ENCODE measurements at places on chromosomes 12 and 14.

- no peak for DNase-seq
Observed at GRCh38 chr14:102236026-102236425, 68.9 kb downstream of the MOK start.

DNA sequence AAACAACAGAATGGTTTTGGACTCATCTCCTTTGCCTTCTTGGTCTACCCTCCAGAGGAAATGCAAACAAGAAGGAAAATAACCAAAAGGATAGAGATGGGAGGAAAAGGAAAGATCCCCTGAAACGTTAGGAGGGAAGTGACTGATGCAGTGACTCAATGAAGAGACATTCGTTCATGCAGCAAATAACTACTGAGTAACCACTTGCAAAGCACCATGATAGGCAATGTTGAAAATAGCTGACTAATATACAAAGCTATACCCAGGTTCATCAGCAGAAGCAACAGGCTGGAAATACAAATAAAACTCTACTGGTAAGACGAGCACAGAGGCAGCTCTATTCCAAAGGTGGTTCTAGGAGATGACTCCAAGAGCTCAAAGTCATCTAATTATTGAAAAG, 41.8 kb downstream of the R3HDM2 start:
- DNase-seq = no peak

DNA sequence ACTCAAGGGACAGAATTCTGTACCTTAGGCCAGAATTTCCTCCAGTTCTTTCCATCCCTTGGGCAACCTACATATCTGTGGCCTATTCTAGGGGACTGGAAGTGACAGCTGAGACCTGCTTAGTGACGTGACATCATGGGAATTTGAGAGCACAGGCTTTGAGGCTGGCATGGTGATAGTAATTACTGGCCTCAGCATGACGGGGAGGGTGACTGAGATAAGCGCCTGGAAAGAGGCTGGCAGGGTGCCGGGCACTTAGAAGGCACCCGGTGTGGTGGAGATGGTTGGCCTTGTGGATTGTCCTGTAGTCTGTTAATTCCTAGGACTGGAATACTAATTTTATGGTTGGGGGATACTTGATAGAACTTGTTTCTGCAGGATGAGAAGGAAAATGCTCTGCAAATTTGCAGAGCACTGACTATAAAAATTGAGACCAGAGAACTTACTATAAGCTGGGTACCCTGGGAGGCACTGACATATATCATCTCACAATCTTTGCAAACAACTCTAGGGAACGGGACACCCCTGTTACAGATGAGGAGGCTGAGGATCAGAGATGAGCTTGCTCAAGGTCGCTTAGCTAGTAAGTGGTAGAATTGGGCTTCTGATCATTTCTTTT, 42.2 kb upstream of the TBX3 start:
- no peak for DNase-seq

GRCh38 chr14:94969766-94970165, 187.6 kb downstream of the DICER1 start:
- no peak for DNase-seq

GRCh38 chr14:69901113-69901951, 22.1 kb downstream of the SMOC1 start:
- DNase-seq = no peak

GRCh38 chr14:34220921-34221320, 241.1 kb downstream of the SPTSSA start:
- no peak for DNase-seq

DNA sequence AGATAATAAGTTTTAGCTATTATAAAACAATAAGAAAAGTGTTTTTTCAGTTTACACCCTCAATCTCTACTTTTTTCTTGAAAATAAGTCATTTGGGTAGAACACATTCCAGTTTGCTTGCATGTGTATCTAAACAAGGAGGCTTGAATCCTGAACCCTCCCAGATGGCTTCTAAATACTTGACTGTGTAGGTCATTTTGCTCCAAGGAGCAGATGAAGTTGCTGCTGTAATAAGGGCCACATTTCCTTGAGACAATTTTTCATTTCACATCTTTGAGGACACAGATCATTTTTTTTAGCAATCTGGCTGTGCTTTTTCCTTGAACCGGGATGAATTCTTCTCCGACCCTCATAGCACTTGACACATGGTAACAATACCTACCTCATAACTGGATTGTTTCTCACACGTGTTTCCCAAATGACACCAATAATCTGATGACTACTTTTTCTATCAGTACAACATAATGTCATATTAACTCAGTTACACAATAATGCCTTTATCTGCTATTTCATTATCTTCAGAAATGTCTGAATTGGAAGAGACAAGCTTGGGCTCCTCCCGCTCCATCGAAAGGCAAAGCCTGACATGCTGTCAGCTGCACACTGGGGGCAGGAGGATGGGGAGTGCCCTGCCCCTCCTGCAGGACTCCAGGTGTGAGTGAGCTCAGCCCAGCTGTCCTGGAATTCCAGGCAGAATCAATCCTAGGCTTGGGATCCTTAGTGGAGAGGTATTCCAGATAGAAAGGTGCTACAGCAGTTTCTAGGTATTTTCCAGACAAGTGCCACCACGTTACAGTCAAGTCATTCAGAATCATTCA, 30.9 kb downstream of the GPHB5 start:
- DNase-seq = no peak

- no peak for DNase-seq
Observed at GRCh38 chr12:27969624-27970400, 2.7 kb downstream of the PTHLH start.

- DNase-seq = no peak
Observed at GRCh38 chr14:71618047-71618446, 314.2 kb upstream of the RGS6 start.

DNA sequence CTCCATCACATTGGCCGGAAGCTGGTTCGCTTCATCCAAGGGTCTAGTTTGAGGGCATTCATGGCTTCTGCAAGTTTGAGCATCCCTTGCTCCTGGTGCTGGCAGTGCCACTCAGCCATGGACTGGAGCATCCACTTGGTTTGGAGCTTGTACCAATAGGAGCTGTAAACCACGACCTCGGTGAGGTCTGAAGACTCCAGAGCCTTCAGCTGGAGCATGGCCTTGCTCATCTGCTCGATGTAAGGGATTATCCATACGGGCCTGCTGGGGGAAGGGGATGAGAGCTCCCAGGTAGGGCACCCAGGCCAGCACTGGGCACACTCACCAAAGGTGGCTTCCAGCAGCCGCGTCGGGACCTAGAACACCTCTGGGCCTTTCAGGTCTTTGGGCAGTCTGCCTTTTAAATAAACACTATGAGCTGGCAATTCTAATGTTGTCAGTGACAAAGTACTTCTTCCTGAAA, 13.5 kb downstream of the FOS start:
- no peak for DNase-seq

DNA sequence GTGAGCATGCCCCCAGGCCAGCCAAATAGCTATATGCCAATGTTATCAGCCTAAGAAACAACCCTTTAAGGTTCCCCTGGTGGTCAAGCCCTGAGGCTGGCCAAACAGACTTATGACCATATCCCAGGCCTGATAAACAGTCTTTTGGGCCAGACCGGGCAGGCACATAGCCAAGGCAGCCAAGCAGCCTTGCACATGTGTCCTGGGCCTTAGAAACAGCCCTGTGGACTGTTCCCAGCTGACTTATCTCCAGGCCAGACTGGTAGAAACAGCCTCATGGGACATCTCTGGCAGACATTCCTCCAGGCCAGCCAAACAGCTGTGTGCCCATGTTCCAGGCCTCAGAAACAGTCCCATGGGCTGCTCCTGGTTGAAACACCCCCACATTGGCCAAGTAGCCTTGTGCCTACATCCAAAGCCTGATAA, 295.0 kb upstream of the MGAT4C start:
- no peak for DNase-seq

DNA sequence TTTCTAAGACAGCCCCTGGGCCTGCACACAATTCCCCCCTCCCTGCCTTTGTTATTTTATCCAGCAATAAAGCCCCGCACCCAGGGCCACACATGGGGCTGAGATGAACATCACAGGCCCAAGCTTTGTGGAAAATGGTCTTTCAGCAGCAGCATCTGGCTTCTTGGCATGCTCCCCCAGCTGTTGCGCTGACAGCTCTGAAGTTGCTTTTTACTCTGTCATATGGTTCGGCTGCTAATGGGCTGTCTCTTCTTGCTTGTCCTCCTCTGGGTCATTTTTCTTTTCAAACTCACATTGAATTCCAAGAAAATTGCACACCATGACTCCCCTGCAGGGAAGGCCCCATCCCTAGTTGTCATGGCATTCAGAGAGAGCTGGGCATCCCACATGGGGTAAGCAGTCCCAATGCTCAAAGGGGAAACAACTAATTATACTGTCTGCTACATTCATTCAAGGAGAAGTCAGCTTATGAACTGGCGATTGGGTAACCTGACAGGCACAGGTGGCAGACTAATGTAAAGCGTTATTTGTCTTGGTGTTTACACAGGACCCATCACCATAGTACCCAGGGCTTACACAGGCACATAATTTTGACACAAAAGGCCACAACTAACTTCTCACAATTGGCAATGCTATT, 74.0 kb upstream of the CDKN3 start:
- no peak for DNase-seq

GRCh38 chr12:18207266-18207665, 54.1 kb upstream of the PIK3C2G start:
- DNase-seq = no peak

DNA sequence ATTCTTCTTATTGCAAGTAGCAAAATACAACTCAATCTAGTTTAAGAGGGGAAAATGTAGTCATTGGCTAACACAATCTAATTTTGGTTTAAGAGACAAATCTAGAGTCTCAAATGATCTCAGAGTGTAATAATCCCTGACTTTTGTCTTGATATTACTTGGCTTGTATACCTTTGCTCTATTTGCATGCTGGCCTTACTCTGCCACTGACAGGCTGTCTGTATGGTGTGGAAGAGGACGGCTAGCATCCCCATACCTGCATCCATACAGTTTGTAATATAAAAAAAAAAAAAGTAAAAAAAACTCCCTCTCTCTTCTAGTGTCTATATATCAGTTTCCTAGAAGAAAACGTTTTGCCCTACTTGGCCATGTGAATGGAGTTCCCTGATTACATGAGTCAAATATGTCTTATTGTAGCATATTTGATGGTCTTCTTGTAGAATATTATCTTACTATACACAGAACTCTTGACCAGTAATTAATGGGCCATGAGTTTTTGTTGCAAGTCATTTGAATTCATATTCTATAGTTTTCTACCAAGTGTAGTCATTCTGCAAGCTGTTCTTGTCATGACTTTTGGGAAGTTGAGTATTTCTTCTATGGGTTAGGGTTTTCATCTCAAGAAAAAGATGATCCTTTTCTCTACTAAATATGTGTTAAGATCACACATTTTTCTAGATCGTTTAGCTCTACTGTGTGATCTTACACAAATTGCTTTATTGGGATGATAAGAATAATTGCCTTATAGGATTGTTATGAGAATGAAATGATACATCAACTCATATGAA, 8.2 kb downstream of the HIF1A start:
- no peak for DNase-seq

DNA sequence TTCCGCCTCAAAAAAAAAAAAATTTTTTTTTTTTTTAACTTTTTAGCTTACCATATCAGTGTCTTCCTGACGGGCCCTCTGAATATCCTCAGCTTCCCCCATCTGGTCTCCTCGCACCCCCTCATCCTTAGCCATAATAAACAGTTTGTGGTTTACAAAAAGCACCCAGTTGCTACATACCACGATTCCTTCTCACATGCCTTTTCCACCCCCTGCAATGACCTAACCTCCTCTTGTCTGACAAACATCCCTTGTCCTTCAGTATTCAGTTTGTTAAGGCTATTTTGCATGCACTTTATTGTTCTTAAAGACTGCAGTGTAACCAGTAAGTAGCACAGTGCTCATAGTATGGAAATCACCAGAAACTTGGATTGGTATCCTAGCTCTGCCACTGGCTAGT, 88.5 kb downstream of the PPM1H start:
- DNase-seq = no peak

GRCh38 chr12:31586728-31587127, 4.2 kb downstream of the DENND5B start:
- no peak for DNase-seq

DNA sequence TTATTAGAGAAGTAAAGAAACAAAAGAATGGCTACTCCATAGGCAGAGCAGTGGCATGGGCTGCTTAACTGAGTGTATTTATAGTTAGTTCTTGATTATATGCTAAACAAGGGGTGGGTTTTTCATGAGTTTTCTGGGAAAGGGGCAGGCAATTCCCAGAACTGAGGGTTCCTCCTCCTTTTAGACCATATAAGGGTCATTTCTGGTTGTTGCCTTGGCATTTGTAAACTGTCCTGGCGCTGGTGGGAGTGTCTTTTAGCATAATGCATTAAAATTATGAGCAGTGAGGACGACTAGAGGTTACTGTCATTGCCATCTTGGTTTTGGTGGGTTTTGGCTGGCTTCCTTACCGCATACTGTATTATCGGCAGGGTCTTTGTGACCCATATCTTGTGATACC, 40.1 kb downstream of the CCDC60 start:
- no peak for DNase-seq

- DNase-seq = no peak
Observed at GRCh38 chr14:101034986-101035385, 131.5 kb upstream of the RTL1 start.

DNA sequence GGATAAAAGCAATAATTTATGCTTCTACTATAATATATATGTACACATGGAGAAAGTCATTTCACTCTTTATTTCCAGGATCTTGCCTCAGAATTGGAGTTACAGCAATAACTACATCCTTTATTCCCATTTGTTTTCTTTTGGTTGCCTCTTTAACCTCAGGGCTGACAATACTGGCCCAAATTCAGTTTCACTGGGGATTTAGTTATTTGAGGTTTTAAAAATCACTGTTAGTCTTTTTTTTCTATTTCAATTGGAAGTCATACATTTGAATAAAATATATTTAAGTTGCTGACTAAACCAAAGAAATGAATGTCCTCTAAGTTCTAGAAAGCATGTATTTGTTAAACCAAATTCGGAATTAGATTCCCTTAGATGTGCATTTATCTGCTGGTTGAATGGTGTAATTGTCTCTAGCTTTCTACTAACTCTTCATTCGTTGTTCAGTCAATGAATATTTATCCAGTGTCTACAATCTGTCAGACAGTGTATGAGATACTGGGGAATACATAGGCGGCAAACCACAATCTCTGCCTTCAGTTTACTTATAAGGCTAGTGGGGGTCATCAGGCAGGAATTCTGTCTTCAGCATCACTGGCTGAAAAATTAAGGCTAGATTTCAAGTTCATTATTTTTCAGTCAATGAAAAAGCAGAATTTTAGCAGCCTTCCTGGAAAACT, 190.8 kb upstream of the ARHGAP5 start:
- DNase-seq = no peak

DNA sequence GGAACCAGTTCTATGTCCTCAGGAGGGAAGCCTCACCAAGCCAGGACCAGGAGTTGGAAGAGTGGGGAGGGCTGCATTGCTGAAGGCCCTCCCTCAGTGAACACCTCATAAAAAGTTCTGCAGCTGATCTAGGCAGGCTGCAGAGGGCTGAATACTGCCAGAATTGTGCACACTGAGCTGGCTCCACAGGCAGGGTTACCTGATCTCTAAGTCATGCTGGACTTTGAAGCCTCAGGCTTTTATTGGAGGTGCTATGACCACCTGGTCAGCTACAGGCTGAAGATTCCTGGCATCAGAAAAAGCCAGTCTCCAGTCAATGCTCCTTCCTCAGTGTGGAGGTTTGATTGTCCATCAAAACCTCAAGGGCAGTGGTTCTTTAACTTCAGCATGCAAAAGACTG, 39.7 kb downstream of the FOS start:
- no peak for DNase-seq

GRCh38 chr14:90574188-90575131, 177.6 kb downstream of the CALM1 start:
- DNase-seq = no peak
